ENCODE measurements at places on chromosomes 1 and 21. TPM values are rescaled to one million over a fixed set of nuclear protein-coding genes. Genes with fewer than 3 reads are reported as not detected.
A peak's percentile ranks its signal among the peaks of the same experiment; 100 is the strongest.

PTGS2 gene
- total RNA-seq, result 4.6 TPM

GPR37L1 gene
- total RNA-seq, result 0.05 TPM

PTPRC gene
- 24.2 TPM for total RNA-seq

TMEM240 gene
- 4.6 TPM for total RNA-seq

LCE1A gene
- total RNA-seq, result not detected

LCE1B gene
- not detected for total RNA-seq

FALEC gene
- not detected for total RNA-seq

RIPK4 gene
- total RNA-seq, result 3.0 TPM

SLFNL1 gene
- 0.37 TPM for total RNA-seq

DENND2C gene
- total RNA-seq, result 2.3 TPM

NAV1 gene
- total RNA-seq, result 20.7 TPM

GRCh38 chr21:46613391-46613790 lies 8.5 kb upstream of the S100B start:
- DNase-seq, result no peak

- DNase-seq, result no peak
Observed at GRCh38 chr1:235533476-235534168, 29.4 kb upstream of the B3GALNT2 start.

DNA sequence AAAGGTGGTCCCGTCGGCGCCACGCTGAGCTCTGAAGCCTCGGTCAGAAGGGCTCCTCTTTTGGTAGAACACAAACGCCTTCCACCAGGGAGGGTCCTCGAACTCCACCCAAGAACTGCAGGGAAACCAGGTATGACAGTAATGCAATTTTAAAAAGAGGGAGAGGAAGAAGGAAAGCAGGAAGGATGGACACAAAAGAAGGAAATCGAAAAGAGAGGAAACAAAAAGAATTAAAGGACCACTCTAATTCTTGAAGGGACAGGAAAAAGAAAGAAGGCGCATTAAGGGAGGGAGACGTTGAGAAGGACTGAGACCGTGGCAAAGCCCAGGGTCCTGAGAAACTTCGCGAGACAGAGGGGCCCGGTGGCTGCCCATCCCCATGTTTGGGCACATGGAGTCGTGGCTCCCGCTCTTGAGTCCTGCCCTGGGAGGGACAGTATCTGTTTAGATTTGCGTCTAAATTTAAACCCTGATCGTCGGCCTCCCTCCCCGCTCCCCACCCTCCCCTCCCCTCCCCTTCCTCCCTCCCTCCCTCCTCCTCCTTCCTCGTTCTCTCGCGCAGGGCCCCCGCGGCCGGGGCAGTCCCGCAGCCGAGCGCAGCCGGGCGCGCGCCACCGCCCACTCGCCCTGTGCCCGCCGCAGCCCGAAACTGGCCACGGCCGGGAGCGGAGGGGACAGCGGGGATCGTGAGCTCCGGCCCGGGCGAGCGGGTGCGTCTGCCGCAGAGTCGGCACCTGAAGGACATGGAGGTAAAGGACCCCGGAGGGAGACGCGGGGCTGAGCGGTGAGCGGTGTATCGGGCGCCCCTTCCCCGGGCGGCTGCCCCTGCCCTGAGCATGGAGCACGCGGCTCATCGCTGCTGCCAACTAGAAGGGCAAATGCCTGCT lies at the start of gene RCSD1:
TSS of gene RCSD1 (plus strand) at position 552 of the 887 bp plus-strand sequence. CDS start at position 744, 192 bp downstream.
- peak; percentile 64 for DNase-seq

DNA sequence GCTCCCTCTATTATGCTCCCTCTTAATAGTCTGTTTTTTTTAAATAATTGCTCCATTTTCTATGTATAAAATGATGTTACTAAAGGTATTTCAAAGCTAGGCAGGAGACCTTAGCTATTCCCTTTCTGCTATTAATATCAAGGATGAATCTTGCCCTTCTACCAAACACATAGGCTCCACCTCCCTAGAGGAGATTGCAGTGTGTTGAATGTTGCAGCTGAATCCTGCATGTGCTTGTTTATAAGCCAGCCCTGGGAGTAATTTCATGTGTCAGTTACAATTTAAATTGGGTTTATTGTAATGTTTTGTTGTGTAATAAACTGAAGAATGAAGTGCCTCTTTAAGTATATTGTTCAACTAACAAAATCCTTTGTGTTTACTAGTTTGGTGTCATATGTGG lies 66.0 kb downstream of the TMEM200B start:
- DNase-seq, result no peak

- DNase-seq, result peak; percentile 80
Observed at GRCh38 chr1:15799004-15799867, 8.2 kb downstream of the UQCRHL start.

DNA sequence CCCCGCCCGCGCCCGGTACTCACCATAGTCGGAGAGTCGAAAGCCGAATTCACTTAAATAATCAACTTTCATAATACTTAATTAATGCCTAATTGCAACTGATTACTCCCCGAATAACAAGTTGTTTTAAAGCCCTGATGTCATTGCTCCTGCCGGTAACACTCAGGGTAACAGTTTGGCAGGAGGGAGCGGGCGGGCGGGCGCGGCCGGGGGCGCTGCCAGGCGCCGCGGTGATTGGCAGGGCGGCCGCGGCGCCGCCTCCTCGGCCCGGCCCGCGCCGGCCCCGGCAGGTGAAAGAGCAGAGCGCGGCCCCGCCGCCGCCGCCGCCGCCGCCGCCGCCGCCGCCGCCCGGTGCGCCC lies 102.2 kb downstream of the CASZ1 start:
- DNase-seq, result no peak

GRCh38 chr1:104636581-104636980 lies 886.9 kb downstream of the AMY1C start:
- DNase-seq, result no peak

DNA sequence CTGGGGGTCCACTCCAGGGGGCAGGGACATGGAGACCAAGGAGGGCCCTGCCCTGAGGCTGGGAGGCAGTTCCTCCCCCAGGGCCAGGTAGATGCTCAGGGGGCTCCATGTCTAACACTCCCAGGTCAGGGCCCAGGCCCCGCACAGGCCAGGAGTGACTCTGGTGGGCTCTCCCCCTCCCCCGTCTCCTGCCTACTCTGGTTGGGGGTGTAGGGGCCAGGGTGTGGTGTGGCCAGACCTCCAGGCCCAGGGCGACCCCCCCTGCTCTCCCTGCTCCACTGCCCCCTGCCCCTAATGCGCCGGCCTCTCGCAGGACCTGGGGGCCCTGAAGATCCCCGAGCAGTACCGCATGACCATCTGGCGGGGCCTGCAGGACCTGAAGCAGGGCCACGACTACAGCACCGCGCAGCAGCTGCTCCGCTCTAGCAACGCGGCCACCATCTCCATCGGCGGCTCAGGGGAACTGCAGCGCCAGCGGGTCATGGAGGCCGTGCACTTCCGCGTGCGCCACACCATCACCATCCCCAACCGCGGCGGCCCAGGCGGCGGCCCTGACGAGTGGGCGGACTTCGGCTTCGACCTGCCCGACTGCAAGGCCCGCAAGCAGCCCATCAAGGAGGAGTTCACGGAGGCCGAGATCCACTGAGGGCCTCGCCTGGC lies 19.7 kb upstream of the CCDC27 start:
- no peak for DNase-seq

DNA sequence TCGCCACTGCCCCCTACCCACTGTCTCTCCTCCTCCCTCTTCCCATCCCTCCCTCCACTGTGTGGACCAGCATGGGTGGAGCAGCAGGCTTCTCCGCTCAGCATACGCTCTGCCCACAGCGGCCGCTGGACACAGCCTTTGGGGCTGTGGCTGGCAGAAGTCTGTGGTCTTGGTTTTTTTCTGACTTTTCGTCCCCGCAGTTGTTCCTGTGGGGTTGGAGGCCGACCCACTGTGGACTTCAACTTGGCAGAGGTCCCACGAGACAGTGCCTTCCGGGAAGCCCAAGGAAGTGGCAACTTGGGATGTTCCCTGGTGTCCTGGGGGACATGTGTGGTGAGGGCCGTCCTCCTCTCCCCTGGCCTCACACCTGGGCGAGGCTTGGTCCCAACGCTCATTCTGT lies 162.5 kb upstream of the C1orf174 start:
- no peak for DNase-seq

- no peak for DNase-seq
Observed at GRCh38 chr1:7845761-7846160, 7.1 kb downstream of the UTS2 start.

DNA sequence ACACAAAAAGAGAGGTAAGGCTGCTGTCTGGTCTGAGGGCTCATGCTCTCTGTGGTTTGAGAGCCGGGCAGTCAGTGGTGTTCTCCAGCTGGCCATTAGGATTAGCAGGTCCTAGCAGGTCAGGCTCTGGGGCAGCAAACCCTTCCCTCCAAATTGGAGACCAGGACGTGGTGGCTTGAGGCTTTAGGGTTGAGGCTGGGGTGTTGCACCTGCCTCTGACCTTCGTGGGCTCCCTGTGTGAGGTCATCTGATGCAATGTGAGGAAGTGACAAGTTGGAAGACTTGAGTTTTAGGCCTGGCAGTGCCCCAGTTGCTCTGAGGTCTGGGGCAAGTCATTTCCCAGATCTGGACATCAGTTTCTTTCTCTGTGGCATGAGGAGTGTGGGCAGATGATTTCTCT lies 24.4 kb downstream of the SZRD1 start:
- DNase-seq, result no peak

GRCh38 chr1:219414250-219414649 lies 198.7 kb downstream of the ZC3H11B start:
- no peak for DNase-seq

- no peak for DNase-seq
Observed at GRCh38 chr1:65279070-65279779, 30.1 kb upstream of the DNAJC6 start.

GRCh38 chr1:16189921-16190621 lies 22.4 kb downstream of the ARHGEF19 start:
- DNase-seq, result no peak

- DNase-seq, result no peak
Observed at GRCh38 chr1:41927118-41927517, 8.4 kb upstream of the HIVEP3 start.

- no peak for DNase-seq
Observed at GRCh38 chr1:32984455-32985171, 20.0 kb upstream of the RNF19B start.

DNA sequence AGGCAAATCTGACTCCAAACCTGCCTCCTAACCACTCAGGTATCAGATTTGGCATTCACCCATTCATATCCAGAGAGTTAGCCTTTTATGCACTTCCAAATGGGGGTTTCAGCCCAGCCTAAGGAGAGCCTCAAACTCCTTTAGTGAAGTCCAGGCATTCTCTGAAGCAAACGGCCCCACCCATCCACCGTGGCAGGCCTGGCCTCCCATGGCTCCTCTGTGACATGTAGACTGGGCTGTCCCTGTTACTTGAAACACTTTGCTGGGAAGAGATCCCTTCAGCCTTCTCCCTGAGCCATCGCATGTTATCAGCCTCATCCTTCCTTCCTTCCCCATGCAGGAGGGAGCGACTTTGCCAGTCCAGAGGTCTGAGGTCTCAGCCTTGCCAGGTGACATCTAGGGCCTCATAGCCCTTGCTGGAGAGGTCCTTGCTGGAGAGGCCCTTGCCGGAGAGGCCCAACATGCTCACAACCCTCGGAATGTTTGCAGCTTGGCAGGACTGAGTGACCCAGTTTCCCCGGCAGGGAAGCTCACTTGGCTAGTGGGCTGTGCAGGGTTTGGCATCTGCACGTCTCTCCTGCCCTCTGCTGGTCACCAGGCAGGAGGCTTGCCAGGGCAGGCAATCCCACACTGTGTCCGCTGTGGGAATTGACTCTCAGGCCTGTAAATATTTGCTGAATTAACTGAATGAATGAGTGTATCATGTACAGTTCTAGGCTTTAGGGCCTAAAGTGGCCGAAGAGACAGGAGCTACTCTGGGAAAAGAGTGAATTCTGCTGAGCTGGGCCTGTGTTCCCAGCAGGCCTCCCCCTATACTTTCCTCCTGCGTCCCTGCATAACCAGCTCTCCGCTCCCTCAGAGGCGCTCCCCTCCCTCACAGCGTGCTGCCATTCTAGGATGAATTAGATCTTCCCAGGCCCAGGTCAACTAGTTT lies 26.7 kb upstream of the RBM15 start:
- peak; percentile 86 for DNase-seq

GRCh38 chr1:92026806-92027205 lies 3.0 kb upstream of the EPHX4 start:
- DNase-seq, result no peak

GRCh38 chr1:91765293-91765692 lies 120.7 kb downstream of the TGFBR3 start:
- no peak for DNase-seq

- DNase-seq, result no peak
Observed at GRCh38 chr1:41612953-41613352, 128.5 kb upstream of the EDN2 start.

GRCh38 chr1:74317663-74318062 lies 82.5 kb downstream of the TNNI3K start:
- DNase-seq, result no peak

GRCh38 chr1:236865818-236866155 lies 70.7 kb downstream of the MTR start:
- DNase-seq, result no peak

Data from left cardiac atrium (tissue), 4 donors.